Brain (organoid and tissue), 16 donors: ENCODE measurements at places on chromosomes 11 and 22.

DNA sequence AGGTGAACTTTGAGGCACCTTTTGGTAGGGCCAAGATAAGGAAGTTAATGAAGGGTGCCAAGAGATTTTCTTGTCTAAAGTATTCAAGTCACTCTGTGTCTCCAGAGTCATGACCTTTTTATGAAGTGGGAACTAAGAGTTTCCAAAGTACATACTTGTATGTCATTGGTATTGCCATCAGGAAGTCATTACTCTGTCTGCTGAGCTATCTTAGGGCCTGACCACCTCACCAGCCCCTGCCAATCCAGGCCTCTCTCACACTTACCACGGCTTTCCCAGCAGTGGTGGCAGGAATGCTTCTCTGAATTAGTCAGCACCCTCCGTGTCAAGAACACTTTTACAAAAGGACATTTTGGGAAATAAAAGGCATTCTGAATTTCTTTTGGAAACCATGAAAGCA is 192.8 kb upstream of the MTNR1B start:
- DNase-seq: no peak

DNA sequence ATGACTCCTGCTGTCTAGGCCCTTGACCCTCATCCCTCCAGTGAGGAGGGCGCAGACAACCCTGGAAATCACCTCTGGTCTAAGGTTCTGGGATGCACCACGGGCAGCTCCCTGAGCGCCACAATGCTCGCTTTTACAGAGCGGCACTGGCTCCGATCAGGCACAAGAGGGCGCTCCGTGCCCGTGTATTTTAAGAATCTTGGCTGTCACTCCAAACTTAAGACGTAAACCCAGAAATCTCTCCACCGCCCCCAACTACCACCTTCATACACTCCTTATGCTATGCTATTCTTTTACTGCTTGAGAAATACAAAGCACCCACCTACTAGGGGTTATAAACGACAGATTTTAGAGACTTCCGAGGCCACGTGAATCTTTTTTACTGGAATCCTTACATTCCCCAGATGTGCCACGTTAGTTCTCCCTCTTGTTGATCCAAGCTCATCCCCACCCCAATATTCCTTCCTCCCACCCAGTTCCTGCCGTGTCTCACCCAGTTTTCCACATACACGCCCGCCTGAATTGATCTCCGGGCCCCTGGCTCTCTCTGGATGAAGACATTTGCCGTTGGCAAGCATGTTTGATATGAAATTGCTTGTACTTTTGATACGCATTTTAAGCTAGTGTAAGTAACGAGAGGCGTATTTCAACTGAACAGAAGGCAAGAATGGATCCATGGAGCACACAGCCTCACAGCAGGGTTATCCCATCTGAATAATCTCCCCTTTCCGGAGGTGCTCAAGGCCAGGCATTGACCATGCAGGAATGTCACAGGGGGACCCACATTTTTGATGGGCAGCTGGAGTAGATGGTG is 453.5 kb downstream of the OPCML start:
- peak; percentile 88 for DNase-seq

- no peak for DNase-seq
These were observed 4.1 kb upstream of the PLAAT2 start for GRCh38 chr11:63567044-63567840.

GRCh38 chr11:18721561-18722292 is 4.3 kb downstream of the IGSF22 start:
- DNase-seq: peak; percentile 62

DNA sequence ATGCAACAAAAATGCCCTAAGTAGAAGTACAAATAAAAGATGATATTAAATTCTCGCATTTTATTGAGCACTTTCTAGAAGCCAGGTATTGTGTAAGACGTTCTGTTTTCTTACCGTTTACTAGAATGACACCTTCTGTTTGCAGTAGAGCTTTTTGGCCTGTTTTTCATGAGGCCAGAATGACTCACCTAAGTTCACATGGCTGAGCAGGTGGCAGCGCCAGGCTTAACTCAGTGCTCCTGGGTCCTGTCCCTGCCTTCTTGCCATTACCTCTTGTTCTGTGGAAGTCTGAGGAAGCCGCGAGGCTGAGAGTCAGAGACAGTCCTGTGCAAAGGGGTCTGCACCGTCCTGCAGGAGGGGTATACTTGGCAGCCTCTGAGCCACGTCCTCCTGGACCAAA is 113.8 kb downstream of the ATXN10 start:
- no peak for DNase-seq

DNA sequence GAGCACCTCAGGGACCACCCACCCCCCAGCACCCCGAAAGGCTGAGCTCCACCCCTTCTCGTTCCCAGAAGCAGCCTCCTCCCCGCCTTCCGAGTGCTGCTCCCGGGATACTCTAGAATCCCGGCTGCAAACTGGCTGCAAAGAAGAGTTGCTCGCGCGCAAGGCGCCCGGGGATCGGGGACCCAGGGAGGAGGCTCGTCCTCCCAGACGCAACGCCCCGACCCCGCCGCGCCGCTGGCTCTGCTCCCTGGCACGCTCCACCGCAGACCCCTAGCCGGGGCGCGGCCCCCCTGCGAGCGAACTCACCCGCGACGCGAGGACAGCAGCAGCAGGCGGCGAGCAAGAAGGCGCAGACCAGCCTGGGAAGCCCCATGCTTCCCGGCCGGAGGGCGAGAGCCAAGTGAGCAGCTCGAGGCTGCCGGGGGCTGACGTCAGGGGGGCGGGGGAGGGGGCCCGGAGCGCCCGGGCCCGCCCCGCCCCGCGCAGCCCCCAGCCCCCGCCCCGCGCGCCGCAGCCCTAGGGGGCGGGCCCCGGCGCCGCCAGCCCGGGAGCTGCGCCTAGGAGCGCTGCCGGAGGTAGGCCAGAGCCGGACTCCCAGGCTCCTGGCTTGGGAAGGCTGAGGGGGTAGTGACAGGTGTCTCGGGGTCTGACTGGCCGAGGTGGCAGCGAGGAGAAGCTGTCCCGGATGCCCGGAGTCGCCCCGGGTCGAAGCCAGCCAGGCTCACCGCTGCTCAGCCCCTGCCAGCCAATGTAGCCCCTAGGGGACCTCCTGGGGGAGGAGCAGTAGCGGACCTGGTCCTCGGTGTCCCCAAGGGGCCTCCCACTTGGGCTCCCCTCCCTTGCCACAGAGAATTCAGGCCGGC is at the start of gene MCAM:
Gene MCAM, minus strand, starts transcription at position 402 of the 863 bp plus-strand sequence. Its CDS starts 29 bp downstream, at position 373.
- peak; percentile 53 for DNase-seq

GRCh38 chr11:94533696-94534630 is 9.8 kb upstream of the FUT4 start:
- no peak for DNase-seq

DNA sequence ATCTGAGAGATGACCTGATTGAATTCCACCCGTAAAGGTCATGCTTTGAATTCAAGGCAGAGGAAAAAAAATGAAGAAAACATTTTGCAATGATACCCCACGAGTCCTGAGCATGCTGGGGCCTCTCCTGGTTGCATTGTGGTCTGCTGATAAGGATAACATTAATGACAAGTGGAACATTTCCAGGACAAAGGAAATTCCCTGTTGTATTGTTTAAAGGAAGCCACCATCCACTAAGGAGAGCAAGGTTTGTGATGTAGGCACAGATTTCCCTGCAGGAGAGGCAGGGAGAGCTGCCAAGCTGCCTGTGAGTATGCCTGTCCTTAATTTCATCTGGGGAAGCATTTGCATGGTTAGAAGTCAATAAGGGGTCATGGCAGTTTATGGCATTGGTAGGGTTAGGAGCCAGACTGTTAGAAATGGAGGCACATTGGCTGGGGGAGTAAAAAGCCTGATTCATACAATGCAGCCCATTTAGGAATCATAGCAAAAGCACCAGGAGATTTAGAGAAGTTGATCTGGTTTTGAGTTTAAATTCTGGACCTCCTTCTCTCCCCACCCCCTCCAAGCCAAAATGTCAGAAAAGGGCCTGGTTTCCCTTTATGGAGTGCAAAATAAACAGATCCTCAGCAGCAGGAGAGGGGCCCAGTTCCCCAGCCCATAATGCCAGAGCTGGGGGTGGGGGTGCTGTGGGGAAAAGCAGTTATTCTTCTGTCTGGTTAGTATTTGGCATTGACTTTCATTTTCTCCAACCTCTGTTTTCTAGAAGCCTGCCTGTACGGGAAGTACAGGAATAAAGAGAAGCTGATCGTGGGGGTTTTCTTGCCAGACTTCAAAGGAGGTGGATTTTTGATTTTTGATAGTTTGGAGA is 22.1 kb downstream of the FLI1 start:
- DNase-seq: no peak

- DNase-seq: peak; percentile 21
These were observed 857 bp downstream of the ARCN1 start for GRCh38 chr11:118572981-118573550.

GRCh38 chr22:37209140-37209845 is 3.0 kb downstream of the SSTR3 start:
- no peak for DNase-seq

DNA sequence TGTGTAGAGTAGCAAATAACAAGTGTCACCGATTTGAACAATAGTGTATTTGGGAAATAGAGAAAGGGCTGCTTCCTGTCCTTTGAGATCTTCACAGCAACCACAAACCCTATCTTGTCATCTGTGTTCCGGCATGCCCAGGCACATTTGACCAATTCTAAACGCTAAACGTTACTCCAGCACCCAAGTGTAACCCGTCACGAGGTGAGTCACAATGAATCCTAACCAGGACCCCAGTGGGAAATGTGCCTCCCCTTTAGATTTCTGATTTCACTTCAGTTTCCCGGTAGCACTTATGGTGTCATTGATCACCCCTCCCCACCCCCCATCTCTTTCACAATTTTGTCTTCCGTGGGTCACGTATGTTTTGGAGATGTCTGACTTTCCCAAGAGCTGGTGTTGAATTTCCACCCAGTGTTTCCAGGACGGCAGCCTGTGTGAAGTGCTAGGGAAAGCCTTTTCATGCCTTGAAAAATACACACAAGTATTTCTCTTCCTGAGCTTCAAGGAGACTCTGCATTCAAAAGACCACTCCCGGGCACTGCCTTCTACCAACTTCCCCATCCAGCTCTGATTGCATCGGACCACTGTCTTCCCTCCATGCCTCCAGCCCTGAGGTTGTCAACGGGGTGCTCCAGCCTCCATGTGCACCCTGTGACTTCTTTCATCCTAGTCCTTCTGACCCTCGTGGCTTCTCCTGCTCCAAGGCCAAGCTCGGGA is 10.5 kb upstream of the C11orf24 start:
- DNase-seq: no peak

GRCh38 chr11:115984228-115984627 is 480.0 kb upstream of the CADM1 start:
- no peak for DNase-seq

GRCh38 chr11:7004482-7004881 is 15.7 kb downstream of the ZNF214 start:
- DNase-seq: no peak
